ENCODE measurements at places on chromosomes 2 and 18.

GRCh38 chr2:180840641-180841040 is 139.8 kb upstream of the UBE2E3 start:
- DNase-seq, result no peak

DNA sequence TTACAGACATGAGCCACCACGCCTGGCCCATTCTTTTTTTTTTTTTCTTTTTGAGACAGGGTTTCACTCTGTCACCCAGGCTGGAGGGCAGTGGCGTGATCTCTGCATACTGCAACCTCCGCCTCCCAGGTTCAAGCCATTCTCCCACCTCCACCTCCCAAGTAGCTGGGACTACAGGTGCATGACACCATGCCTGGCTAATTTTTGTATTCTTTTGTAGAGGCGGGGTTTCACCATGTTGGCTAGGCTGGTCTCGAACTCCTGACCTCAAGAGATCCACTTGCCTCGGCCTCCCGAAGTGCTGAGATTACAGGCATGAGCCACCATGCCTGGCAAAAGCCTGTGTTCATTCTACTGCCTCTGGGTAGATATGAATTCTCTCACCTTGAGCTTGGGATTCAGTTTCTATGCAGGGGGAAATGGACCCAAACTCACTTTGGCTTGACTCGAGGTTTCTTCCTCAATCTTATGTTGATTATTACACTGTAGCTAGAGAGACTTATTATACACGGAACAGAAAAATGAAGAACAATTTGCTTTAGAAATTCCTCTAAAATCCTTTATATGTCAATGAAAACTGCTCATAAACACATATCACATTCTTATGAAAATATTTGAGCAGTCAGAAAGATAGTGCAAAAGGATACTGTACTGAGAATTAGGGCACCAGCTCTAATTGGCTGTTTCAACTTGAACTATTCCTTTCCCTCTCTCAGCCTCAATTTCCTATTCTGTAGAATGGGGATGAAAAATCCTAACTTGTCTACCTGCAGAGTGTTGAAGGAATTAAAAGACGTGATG is 252.3 kb downstream of the MYCN start:
- no peak for DNase-seq

GRCh38 chr2:187920511-187920910 is 366.3 kb upstream of the TFPI start:
- no peak for DNase-seq

DNA sequence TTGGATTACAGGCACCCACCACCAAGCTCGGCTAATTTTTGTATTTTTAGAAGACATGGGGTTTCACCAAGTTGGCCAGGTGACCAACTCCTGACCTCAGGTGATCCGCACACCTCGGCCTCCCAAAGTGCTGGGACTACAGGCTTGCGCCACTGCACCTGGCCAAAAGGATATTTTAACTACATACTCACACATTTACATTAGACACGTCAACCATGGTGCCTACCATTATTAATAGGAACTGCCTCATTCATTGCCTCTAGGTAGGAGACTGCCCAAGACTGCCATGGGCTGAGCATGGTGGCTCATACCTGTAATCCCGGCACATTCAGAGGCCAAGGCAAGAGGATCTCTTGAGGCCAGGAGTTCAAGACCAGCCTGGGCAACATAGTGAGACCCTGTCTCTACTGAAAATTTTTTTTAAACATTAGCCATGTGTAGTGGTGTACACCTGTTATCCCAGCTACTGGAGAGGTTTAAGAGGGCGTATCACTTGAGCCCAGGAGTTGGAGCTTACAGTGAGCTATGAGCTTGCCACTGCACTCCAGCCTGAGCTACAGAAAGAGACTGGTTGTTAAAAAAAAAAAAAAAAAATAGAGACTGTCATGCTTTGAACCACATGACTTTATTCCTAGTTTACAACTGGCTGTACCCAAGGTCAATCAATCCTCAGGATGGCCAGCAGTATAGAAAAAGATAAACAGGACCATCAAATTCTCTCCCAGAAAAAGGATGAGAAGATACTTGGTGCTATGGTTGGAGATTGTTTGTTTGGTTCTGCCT is 31.1 kb upstream of the EPC2 start:
- no peak for DNase-seq

GRCh38 chr2:236264256-236264655 is at the start of gene ASB18:
Gene ASB18 (minus strand): TSS chr2:236264406. CDS start chr2:236264345, 61 bp downstream.
- DNase-seq, result no peak

DNA sequence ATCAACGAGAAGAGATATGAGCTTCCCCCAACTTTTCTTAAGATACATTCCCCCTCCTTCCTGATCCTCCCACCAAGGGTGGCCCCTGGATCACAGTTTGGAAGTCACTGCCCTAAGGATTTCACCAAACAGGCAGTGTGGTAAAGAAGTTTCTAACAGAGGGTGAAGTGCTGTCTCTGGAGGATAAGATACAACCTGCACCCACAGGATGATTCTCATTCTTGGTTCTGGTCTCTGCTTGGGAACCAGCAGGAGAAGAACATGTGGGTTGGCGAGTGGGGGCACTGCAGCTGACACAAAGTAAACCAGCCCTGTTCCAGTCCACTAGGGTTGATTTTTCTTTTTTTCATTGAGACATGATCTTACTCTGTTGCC is 9.3 kb downstream of the NFE2L2 start:
- DNase-seq, result no peak

DNA sequence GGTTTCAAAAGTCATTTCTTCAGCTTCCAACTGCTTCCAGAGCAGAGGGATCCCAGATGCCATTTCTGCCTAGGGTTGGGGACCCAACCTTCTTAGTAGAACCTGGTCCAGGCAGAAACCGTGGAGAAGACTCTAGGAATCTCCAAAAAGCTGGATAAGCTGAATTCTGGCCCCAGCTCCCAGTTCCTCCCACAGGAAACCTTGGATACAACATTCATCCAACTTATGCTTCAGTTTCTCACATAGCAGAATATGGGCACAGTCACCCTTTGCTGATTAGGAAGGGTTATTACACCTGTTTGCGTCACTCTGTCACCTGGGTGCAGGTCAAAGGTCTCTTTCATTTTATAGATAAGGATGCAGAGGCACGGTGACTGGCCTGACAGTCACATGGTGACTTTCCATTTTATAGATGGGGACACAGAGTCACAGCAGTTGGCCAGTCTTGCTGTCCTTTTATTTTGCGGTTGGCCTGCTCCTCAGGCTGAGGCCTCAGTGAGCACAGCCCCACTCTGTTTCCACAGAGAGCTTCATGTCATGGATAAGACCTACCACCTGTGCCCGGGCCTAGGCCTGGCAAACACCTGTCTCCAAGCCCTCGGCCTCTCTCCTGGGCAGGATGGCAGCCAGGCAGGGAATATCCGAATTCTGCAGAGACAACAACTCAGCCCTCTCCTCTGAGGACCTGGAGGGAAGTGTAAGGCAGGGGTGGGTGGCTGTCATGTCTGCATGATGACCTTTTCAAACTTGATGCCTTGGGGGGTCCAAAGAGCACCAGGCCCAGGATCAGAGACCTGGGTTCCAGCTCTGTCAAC is 148.8 kb downstream of the SMAD7 start:
- peak; percentile 60 for DNase-seq

- DNase-seq, result no peak
These were observed 87.7 kb downstream of the CLIP4 start for GRCh38 chr2:29202819-29203495.

GRCh38 chr2:101762451-101763171 is 65.1 kb downstream of the MAP4K4 start:
- DNase-seq, result no peak

GRCh38 chr2:120687210-120687609 is 48.5 kb upstream of the GLI2 start:
- DNase-seq, result no peak

DNA sequence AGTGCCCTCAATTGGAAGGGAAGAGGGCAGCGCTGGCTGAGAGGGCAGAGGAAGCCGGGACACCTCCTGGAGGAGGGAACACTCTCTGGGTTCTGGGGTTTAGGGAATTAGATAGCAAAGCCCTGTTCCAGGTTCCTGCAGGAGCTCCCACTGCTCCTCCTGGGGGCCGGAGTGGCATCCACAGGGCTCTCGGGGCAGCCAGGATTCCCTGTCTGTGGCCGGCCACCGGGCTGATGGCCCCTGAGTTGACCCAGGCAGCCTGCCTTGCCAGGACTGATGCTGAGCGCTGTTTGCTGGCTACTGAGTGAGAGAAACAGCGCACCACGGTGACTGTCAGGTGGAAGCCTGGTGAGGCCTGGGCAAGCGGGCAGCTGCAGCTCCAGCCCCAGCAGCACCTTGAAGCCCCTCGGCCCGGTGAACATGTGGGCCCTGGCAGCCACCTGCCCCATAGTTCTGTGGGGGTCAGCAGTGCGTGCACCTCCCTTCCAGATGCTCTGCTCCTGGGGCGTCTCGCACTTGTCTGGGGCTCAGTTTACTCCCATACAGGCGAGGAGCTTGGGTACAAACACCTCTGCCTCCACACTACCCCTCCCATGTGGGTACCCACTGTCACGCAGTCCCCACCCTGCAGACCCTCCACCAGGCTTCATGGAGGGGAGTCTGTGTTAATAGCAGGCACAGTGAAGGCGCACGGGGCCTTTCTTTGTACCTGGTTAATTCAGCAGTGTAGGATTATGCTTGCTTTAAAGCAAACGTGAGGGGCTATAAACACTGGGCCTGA is 7.7 kb upstream of the ALLC start:
- DNase-seq, result no peak

DNA sequence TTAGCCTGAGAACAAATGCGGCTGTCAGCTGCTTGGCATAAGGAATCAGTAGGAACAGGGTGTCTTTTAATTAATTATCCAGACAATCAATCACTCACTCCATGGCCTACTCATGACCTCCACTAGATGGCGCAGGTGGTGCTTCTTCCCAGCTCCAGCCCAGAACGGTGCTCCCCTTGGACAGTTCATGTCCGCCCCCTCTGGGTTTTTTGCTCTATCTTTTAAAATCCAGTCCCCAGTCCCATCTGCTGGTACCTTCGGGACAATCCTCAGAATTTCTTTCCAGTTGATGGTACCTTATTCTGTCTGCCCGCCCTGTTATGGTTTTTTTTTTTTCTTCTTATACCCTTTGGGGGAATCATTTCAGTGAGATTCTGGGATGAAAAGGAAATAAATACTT is 99.8 kb downstream of the CACNB4 start:
- peak; percentile 75 for DNase-seq

DNA sequence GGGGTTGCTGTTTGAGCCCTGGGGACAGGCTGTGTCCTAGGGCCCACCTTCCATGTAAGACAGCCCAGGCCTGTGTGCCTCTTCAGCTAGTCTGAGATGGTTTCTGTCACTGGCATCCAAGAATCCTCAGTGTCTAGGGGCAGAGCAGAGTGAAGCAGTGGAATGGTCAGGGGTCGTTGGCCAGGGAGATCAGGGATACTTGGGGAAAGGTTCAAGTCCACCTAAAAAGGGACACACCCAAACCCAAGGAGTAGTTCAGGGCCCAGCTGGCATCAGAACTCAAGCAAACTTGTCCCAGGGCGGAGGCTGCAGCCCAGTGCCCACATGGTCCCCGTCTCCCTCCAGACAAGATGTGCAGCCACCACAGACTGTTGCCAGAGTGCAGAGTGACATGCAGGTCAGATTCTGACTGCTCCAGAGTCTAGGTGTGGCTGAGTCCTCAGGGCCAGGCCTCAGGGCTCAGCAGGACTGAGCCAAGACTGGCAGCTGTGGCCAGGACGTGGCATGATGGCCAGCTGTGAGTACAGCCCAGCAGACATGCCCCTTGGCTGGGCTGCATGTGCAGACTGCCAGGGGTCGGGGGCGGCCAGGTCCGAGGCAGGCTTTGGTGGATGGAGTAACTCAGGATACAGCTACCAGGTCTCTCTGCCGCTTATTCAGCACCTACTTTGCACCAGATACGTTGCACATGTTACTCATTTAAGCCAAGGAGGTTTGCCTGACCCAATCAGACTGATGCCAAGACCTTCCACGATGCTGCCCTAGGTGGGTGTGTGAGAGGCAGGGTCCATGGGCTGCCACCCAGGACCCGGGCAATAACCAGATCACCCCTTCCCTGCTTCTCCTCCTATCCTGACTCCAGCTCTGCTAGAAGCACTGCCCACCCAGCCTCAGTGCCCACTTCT is 146.6 kb downstream of the SMAD7 start:
- peak; percentile 50 for DNase-seq

DNA sequence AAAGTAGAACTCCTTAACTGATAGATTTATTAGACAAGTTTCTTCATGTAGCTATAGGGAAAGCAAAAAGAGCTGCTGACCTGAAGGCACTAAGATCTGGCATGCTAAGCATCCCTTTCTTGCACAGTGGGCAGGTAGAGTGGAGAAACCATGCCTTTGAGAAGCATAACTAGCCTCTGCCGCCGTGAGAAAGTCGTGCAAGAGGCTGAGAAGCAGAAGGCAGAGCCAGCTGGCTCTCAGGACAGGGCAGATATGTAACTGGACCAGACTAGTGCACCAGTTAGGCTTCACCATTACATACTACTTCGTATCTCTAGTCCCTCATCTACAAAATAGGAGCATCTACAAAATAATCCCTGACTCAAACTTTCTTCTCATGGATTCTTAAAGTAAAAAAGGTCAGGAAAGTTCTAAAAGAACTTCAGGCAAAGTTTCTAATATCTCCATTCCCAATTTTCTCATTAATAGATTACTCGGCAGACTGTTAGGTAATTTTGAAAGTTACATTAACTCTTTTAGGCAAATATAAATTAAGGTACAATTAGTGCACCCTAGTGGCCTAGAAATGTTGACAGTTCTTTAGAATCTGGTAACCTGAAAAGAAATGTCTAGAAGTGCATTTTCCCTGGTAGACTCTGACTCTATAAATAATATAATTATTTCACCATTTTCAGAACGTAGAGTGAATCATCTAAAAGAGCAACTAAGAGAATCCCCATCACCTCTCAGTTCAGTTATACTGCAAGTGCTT is 10.3 kb downstream of the ERBB4 start:
- DNase-seq, result no peak

DNA sequence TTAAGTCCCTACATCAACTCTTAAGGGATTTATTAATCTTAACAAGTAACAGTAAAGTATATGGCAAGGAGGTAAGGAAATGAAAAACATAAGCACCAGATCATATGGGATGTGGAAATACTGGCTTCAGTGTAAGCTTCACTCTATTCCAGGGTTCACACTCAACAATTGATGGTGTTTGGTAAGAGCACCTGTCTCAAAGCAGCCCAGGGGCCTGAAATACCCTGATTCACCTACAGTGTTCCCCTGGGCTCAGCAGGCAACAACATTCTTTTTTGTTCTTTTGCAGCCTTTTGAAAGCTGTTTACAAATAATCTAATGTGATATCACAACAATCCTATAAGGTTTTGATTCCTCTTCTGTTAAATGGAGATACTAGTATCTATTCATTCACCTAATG is 1.2 kb upstream of the MLPH start:
- no peak for DNase-seq
